Activated naive CD4-positive, alpha-beta T cell treated with Interleukin-2 at 50 U/mL for 16 hours (primary cell): ENCODE measurements at places on chromosomes 3 and 15.

DNA sequence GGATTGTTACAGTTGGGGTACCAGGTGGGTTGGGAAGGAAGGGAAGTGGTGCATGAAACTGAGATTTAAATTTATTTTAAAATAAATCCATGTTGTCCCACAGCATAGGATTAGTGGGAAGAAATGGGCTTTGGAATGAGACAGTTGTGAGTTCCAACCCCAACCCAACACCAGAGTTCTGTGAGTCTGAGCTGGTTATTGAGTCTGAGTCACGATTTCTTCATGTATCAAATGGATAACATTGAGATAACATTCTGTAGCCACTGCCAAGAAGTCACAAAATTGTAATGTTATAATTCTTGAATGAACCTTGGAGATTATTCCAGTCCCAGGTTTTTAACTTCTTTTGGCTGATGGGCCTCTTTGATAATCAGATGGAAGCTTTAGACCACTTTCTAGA lies 13.7 kb downstream of the IFT122 start:
- DNase-seq = no peak

- no peak for DNase-seq
Observed at GRCh38 chr3:151879037-151879436, 5.6 kb downstream of the SUCNR1 start.

GRCh38 chr15:64246364-64247189 lies 83.8 kb upstream of the PPIB start:
- peak; percentile 64 for DNase-seq

GRCh38 chr15:67803996-67804843 lies 21.1 kb upstream of the SKOR1 start:
- no peak for DNase-seq
